ENCODE measurements at places on chromosomes 4 and X.

- no peaks in the 10 kb centered on the region for H3K4me1 ChIP-seq
- peak; percentile 4 for DNase-seq
- no peak overlapping the region for H3K27ac ChIP-seq
- H3K27me3 ChIP-seq = peaks cover 11% of the 10 kb centered on the region
- H3K36me3 ChIP-seq = no peaks in the 10 kb centered on the region
Measured at GRCh38 chr4:56799161-56799759, 22.2 kb downstream of the SPINK2 start.

- no peak overlapping the region for H3K4me3 ChIP-seq
- H3K4me1 ChIP-seq = no peaks in the 10 kb centered on the region
- H3K36me3 ChIP-seq = no peaks in the 10 kb centered on the region
- H3K27ac ChIP-seq = no peak overlapping the region
- H3K27me3 ChIP-seq = no peaks in the 10 kb centered on the region
Measured at GRCh38 chrX:154739952-154740465, 10.9 kb downstream of the GAB3 start.

- H3K27ac ChIP-seq = no peak overlapping the region
- H3K4me3 ChIP-seq = no peak overlapping the region
- no peak for DNase-seq
- no peaks in the 10 kb centered on the region for H3K36me3 ChIP-seq
Measured at GRCh38 chr4:23660865-23661264, 229.0 kb downstream of the PPARGC1A start.

DNA sequence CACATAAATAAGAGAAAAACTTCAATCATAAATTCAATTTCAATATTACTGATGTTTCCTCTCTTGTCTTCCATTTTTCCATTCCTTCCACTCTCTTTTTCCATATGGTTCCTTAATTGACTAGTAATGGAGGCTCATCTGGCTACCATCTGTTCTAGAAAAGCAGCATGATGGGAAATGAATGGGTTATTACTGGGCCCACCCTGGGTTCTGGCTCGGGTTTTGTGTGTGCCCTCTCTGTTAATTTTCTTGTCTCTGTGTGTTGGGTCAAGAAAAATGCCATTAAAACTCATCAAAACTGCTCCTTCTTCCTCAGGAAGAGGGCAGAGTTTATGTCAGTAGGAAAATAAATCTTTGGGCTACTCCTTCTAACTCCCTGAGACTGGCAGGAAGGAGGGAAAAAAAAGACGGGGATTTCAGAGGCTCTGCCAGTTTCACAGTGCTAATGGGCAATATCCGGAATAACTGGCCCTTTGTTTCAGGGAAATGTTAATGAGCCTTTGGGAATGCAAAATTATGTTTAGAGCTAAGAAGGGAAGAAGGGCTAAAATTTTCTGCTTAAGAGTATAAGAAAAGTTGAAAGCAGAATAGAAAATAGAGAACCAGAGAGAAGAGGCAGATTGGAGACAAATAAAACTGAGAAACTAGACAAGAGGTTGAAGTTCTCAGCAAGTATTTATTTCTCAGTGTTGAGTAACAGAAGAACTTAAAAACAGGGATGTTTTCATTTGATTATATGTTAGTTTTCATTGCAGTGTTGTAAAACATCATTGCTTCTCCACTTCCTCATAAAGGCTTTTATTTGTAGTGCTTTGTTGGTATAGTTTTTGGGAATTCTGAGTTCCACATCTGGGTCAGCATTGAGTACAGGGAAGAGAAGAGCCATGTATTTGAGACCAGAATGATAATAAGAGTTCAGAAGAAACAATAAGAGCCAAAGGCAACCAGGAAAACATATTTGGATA lies 19.7 kb downstream of the GABRB1 start:
- H3K4me1 ChIP-seq = no peaks in the 10 kb centered on the region
- no peak overlapping the region for H3K27ac ChIP-seq
- H3K4me3 ChIP-seq = no peak overlapping the region
- DNase-seq = no peak
- no peaks in the 10 kb centered on the region for H3K27me3 ChIP-seq
- H3K36me3 ChIP-seq = no peaks in the 10 kb centered on the region

DNA sequence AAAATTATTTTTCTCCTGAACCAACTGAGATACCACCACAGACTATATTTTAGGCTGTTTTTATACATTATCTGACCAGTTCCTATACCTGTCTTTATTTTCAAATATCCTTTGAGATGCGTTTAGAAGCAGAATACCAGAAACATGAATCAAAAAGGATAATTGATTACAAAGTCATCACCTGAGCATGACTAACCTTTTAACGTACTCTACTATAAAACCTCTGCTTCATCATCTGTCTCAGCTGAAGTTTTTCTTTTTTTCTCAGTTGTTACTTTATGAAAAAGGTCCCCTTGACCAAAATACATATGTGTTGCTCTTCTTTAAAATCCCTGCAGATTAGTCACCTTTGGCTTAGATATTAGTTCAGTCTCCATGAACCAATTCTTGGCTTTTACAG lies 109.8 kb downstream of the AMMECR1 start:
- H3K4me3 ChIP-seq = no peak overlapping the region
- H3K36me3 ChIP-seq = no peaks in the 10 kb centered on the region
- H3K27me3 ChIP-seq = no peaks in the 10 kb centered on the region
- no peak for DNase-seq

- peaks cover 13% of the 10 kb centered on the region for H3K4me1 ChIP-seq
- H3K4me3 ChIP-seq = no peak overlapping the region
- DNase-seq = no peak
- H3K27me3 ChIP-seq = no peaks in the 10 kb centered on the region
- no peak overlapping the region for H3K27ac ChIP-seq
Measured at GRCh38 chr4:54912155-54912554, 213.2 kb downstream of the KDR start.

DNA sequence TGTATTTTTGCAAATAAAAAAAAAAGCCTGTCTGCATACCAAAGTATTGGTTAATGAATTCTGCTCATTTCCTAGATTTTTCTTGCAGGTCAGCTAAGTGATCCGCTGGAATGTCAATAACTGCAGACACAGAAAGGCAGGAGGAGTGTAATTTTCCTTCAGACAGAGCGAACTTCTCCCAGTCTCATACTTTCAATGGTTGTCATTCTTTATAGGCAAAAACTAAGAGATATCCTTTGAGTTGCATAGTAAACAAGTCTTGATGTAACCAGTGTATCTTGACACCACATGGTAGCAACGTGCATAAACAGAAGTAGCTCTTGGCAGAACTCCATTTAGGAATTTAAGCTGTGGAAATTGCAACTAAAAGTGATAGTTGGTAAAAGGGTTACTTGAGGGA lies 8.2 kb downstream of the CAPN6 start:
- no peaks in the 10 kb centered on the region for H3K27me3 ChIP-seq
- no peaks in the 10 kb centered on the region for H3K36me3 ChIP-seq
- no peak overlapping the region for H3K4me3 ChIP-seq
- peaks cover 46% of the 10 kb centered on the region for H3K4me1 ChIP-seq
- H3K27ac ChIP-seq = no peak overlapping the region
- no peak for DNase-seq
